ENCODE measurements at places on chromosomes 2 and 18.

GRCh38 chr2:106257135-106257534 is 63.0 kb upstream of the UXS1 start:
- H3K4me3 ChIP-seq = no peak overlapping the region
- H3K36me3 ChIP-seq = no peaks in the 10 kb centered on the region
- no peaks in the 10 kb centered on the region for H3K27me3 ChIP-seq
- no peaks in the 10 kb centered on the region for H3K4me1 ChIP-seq
- no peak for DNase-seq

DNA sequence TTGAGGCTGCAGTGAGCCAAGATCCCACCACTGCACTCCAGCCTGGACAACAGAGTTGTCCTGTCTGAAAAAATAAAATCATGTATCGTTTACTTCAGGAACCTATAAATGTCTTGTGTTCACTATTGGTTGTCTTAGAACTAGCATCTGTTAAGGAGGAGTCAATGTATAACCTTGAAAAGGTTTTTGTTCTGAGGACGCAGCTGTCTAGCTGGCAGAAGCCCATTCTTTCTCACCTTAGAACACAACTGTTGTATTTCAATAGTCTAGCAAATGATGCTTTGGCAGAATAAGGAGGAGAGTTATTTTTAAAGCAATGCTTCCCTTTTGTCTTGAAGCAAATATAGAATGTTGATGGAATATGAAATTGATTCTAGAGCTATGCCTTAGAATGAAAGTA is 21.1 kb downstream of the EPB41L5 start:
- no peak overlapping the region for H3K27ac ChIP-seq
- H3K4me1 ChIP-seq = no peaks in the 10 kb centered on the region
- no peaks in the 10 kb centered on the region for H3K27me3 ChIP-seq
- no peaks in the 10 kb centered on the region for H3K36me3 ChIP-seq
- no peak for DNase-seq
- no peak overlapping the region for H3K4me3 ChIP-seq

- no peak overlapping the region for H3K4me3 ChIP-seq
- DNase-seq = no peak
- peaks cover 13% of the 10 kb centered on the region for H3K4me1 ChIP-seq
- H3K27me3 ChIP-seq = no peaks in the 10 kb centered on the region
Measured at GRCh38 chr2:74566076-74566753, 11.7 kb downstream of the DOK1 start.

- H3K27ac ChIP-seq = peak overlapping the region; percentile 58
- peaks cover 8% of the 10 kb centered on the region for H3K36me3 ChIP-seq
- H3K4me1 ChIP-seq = peaks cover 59% of the 10 kb centered on the region
- peak overlapping the region; percentile 7 for H3K4me3 ChIP-seq
- peak; percentile 75 for DNase-seq
Measured at GRCh38 chr2:143140864-143141661, 11.8 kb downstream of the ARHGAP15 start.

DNA sequence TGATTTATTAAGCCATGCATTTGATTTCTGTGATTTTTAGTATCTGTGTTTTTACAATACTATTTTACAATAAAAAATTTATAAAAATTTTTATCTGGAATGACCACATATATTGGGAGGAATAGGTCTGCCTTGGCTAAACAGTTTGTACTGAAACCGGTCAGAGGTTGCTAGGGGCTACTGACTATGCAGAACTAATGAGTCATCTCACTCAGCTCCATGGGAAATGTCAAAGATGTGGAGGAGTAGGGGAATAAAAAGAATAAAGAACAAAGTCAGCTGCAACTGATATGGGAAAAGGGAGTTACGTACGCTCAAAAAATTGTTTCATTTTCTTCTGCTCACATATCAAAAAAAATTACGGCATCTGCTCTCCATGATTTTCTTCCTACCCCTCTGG is 8.6 kb upstream of the TMEM163 start:
- H3K27me3 ChIP-seq = no peaks in the 10 kb centered on the region
- no peak for DNase-seq
- peaks cover 4% of the 10 kb centered on the region for H3K4me1 ChIP-seq
- no peaks in the 10 kb centered on the region for H3K36me3 ChIP-seq

GRCh38 chr2:178277741-178278197 is 83.5 kb downstream of the OSBPL6 start:
- H3K27ac ChIP-seq = no peak overlapping the region
- H3K36me3 ChIP-seq = no peaks in the 10 kb centered on the region
- no peaks in the 10 kb centered on the region for H3K27me3 ChIP-seq
- H3K4me1 ChIP-seq = no peaks in the 10 kb centered on the region

DNA sequence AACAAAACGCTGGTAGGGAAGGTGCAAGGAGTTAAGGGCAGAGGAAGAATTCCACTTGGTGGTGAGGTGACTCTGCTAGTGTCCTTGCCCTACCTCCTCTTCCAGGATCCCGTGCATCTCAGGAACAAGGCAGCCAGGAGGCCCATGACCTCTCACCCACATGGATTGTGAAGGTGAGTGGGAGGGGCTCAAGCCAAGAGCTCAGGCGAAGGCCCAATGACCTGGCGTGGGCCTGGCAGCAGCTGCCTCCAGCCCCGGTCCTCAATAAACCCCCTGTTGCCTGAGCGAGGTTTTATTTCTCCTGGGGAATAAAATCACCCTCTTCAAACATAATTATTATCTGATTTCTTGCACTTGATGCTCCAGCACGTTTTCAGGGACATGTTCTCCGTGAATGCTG is 28.2 kb downstream of the LAMA1 start:
- H3K4me1 ChIP-seq = no peaks in the 10 kb centered on the region
- H3K27me3 ChIP-seq = no peaks in the 10 kb centered on the region

- H3K27me3 ChIP-seq = no peaks in the 10 kb centered on the region
- H3K4me1 ChIP-seq = no peaks in the 10 kb centered on the region
Measured at GRCh38 chr2:125296742-125297141, 1271.7 kb downstream of the CNTNAP5 start.

DNA sequence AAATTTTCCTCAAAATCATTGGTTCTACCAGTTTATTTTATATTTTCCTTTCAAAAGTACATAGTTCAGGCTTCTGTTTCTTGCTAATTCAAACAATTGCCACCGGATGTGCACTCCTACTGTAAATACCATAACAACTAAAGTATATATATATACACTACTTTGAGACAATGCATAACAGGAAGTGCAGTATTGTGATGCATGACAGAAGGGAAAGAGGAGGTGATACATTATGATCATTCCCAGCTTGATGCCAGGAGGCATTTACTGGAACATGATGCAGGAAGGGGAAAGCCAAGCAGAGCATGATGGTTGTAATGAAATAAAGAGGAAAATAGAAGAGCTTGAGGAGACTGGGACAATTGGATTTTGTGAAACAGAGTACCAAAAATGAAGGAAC is 215.2 kb upstream of the NT5C1B start:
- H3K4me1 ChIP-seq = no peaks in the 10 kb centered on the region
- H3K27me3 ChIP-seq = no peaks in the 10 kb centered on the region
- no peak for DNase-seq
- no peak overlapping the region for H3K27ac ChIP-seq

DNA sequence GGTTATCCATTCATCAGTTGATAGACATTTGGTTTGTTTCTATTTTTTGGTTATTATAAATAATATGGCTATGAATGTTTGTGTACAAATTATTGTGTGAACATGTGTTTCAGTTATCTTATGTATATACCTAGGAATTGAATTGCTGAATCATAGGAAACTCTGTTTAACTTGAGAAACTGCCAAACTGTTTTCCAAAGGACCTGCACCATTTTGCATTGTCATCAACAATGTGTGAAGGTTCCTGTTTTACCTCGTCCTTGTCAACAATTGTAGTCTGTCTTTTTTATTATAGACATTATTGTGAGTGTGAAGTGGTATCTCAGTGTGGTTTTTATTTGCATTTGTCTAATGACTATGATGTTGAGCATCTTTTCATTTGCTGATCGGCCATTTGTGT is 17.1 kb downstream of the PDK1 start:
- H3K4me3 ChIP-seq = no peak overlapping the region
- no peak overlapping the region for H3K27ac ChIP-seq
- DNase-seq = no peak

DNA sequence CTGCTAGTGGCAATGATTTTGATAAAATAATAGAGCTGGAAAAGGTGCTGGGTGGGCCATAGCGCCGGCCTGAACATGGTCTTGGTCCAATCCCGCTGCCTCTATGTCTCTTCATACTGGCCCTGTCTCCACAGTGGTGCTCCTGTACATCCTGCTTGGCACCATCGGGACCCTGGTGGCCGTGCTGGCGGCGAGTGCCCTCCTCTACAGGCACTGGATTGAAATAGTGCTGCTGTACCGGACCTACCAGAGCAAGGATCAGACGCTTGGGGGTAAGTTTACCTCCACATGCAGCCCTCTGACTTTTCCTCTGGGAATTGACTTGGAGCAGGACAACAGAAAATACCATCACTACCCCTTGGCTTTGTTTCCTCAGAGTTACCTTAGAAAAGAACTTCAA is 24.0 kb downstream of the IL18RAP start:
- no peak overlapping the region for H3K4me3 ChIP-seq
- no peaks in the 10 kb centered on the region for H3K27me3 ChIP-seq

GRCh38 chr2:118371515-118371914 is 283.2 kb downstream of the INSIG2 start:
- H3K4me1 ChIP-seq = no peaks in the 10 kb centered on the region
- no peak overlapping the region for H3K4me3 ChIP-seq
- no peaks in the 10 kb centered on the region for H3K27me3 ChIP-seq
- no peaks in the 10 kb centered on the region for H3K36me3 ChIP-seq

DNA sequence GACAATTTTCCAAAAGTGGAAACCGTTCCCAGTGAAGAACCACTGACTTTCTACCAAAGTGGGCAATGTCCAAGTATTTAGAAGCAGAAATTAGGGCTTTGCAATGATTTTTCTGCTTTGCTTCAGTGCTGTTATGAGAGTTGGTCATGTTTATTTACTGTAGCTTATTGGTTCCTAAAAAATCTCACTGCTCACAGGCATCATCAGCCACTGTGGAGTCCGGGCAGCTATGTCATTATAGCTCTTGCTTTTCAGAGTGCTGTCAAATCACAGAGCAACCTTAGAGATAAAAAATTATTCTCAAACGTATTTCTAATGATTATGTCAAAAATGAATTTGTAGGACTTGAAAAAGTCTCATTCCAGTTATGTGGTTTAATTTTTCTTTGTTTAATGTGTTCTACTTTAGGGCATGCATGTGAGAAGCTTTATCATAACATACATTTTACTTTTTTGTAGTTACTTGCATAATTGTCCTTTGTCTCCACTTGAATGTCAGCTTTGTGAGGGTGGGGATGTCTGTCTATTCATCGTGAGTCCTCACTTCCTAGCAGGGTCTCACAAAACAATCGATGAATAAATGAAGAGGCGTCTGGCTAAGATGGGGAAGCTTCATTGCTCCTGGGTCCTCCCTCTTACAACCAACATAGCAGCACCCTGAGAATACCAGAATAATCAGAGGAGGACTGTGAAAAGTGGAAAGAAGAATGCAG is 117.6 kb downstream of the TPGS2 start:
- H3K36me3 ChIP-seq = no peaks in the 10 kb centered on the region
- H3K4me1 ChIP-seq = no peaks in the 10 kb centered on the region
- no peak for DNase-seq
- no peak overlapping the region for H3K27ac ChIP-seq
- no peaks in the 10 kb centered on the region for H3K27me3 ChIP-seq
- H3K4me3 ChIP-seq = no peak overlapping the region

DNA sequence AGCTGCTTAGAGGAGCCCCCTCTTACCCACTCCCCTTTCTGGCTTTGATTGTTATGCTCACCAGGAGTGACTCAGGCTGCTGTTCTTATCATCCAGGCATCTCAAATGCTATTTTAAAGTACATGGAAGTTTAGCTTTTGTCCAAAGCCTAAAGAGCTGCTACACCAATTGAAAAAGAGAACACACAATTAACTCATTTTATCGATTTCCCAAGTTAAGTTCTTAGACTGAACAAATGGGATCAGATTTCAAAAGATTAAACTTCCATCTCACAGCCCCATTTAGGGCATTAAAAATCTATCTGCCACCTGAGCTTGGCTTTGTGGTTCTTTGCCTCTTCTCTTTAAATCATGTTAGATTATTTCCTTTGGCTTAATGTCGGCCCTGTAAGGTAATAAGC is 81.2 kb downstream of the MYO5B start:
- H3K36me3 ChIP-seq = no peaks in the 10 kb centered on the region
- H3K4me3 ChIP-seq = no peak overlapping the region
- H3K27ac ChIP-seq = no peak overlapping the region

DNA sequence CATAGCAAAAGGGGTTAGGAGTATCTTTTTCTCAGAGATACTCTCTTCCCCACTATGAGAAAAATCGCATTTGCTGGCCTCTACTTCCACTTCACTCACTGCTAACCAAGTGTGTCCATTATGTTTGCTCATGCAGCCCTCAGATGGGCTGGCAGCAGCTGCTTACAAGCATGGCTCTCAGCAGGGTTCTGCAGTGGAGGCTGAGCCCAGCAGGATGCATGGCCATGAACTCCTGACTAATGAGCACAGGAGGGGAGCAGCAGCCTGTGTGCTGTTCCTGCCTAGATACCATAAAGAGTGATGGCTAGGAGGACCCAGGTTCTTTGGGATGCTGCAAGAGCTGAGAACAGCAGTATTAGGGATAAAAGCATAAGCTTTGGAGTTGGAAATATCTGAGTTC is 316.9 kb upstream of the THSD7B start:
- peaks cover 10% of the 10 kb centered on the region for H3K27me3 ChIP-seq
- no peak for DNase-seq
- H3K4me3 ChIP-seq = no peak overlapping the region
- H3K27ac ChIP-seq = no peak overlapping the region

DNA sequence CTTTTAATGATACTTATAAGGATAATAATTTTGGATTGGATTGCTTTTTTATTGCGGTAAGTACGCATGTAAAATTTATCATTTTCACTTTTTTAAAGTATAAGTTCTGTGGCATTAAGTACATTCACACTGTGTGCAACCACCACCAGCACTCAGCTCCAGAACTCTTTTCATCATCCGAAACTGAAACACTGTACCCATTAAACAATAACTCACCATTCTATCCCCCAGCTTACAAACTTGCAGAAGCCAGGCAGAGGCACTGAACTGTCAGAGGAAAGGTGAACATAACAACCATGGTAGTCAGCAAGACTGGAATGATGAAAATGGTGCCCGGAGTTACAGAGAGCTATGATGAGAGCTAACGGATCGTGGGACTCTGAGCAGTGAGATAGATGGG is 465.9 kb downstream of the ADCYAP1 start:
- DNase-seq = no peak
- no peak overlapping the region for H3K4me3 ChIP-seq
- no peaks in the 10 kb centered on the region for H3K27me3 ChIP-seq
- no peaks in the 10 kb centered on the region for H3K36me3 ChIP-seq
- no peaks in the 10 kb centered on the region for H3K4me1 ChIP-seq
